Right ventricle myocardium inferior (tissue), 1 donor: ENCODE measurements at places on chromosomes 3 and 15. TPM values are rescaled to one million over a fixed set of nuclear protein-coding genes. Genes with fewer than 3 reads are reported as not detected.

DNA sequence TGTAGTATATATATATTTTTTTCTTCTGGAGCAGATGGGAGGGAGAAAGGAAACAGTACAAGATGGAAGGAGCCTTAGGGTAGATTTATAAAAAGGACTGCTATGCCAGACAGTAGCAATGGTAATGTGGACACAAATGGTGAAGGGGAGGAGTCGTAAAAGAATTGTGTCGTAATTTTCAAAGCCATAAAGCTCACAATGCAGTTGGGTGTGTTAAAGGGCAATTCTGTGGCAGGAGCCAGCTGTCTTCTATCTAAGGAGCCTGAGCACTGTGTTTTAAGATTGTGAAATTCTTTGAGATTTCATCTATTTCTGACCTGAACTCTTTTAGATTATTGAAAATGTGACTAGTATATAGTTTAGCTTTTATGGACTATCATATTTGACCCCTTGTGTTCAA, 58.9 kb downstream of the CNOT10 start:
- DNase-seq: no peak

DNA sequence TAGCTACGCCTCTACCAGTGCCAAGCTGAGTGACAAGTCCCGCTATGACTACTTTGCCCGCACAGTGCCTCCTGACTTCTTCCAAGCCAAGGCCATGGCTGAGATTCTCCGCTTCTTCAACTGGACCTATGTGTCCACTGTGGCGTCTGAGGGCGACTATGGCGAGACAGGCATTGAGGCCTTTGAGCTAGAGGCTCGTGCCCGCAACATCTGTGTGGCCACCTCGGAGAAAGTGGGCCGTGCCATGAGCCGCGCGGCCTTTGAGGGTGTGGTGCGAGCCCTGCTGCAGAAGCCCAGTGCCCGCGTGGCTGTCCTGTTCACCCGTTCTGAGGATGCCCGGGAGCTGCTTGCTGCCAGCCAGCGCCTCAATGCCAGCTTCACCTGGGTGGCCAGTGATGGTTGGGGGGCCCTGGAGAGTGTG, 5.7 kb downstream of the GRM2 start:
- no peak for DNase-seq

Gene RBMS3
- 32.7 TPM for total RNA-seq

- no peak for DNase-seq
Measured at GRCh38 chr3:190258634-190259033, 63.6 kb downstream of the CLDN1 start.

GRCh38 chr3:106058475-106058874, 189.7 kb upstream of the CBLB start:
- no peak for DNase-seq

- DNase-seq: no peak
Measured at GRCh38 chr15:36601497-36601932, 22.1 kb downstream of the CDIN1 start.

GRCh38 chr3:56775838-56776555, 25.8 kb downstream of the ARHGEF3 start:
- no peak for DNase-seq

Gene PSTPIP1
- 4.5 TPM for total RNA-seq

Gene ZNF717
- 7.5 TPM for total RNA-seq

Gene BNC1
- total RNA-seq: 0.19 TPM

- DNase-seq: no peak
Measured at GRCh38 chr3:104521606-104522336, 844.9 kb upstream of the ALCAM start.

- no peak for DNase-seq
Measured at GRCh38 chr3:164352991-164353390, 725.3 kb downstream of the SI start.

Gene GOLGA8T
- 0.65 TPM for total RNA-seq

Gene EFCC1
- 2.3 TPM for total RNA-seq

- DNase-seq: no peak
Measured at GRCh38 chr15:65903296-65904073, 34.2 kb downstream of the RAB11A start.

Gene CCR2
- 0.89 TPM for total RNA-seq

DNA sequence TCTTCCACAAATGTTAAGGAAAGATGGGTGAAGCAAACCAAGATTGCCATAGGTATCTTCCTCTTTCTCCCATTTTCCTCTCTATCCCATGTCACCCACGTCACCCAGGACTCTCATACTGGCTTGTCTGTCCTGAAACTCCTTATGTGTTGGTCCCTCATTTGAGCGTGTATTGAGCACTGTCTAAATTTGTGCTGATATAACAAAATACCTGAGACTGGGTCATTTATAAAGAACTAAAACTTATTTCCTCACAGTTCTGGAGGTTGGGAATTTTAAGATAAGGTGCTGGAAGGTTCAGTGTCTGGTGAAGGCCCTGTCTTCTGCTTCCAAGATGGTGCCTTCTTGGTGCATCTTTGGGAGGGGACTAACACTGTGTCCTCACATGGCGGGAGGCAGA, 186.9 kb upstream of the SLC24A5 start:
- no peak for DNase-seq

DNA sequence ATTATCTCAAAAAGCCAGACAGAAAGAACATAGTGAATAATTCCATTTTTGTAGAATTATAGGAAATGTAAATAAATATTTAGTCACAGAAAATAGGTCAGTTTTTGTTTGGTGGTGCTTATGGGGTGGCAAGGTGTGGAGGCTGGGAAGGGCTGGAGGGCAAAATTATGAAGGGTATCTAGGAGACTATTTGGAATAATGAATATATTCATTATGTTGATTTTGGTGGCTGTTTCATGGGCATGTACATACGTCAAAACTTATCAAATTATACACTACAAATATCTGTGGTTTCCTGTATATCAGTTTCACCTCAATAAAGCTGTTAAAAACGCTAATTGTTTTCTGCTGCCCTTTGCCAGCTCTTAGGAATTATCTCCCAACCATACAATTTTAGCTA, 298.7 kb upstream of the GOLIM4 start:
- no peak for DNase-seq

GRCh38 chr3:126960604-126960995, 22.3 kb upstream of the PLXNA1 start:
- peak; percentile 74 for DNase-seq

DNA sequence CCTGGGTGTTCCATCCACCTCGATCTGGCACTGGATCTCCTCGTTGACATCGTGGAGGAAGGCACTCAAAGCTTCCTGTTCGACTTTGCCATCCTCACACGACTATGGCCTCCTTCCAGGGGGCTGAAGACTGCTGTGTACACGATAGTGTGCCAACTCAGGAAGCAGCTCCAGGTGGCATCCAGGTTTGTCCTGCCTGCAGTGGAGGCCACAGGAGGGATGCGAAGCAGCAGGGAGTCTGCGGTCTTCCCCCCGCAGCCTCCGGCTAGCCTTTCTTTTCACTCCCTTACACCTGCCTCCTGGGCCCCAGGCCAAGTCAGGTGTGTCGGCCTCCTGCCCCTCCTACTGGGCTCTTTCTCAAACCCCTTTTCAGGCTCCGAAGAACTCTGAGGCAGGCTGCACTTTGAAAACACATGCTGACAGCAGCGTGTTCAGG, 32.2 kb downstream of the SYNM start:
- DNase-seq: no peak

- no peak for DNase-seq
Measured at GRCh38 chr3:49030321-49030720, 1.1 kb upstream of the IMPDH2 start.

- DNase-seq: no peak
Measured at GRCh38 chr3:33699275-33699674, 18.8 kb downstream of the CLASP2 start.

DNA sequence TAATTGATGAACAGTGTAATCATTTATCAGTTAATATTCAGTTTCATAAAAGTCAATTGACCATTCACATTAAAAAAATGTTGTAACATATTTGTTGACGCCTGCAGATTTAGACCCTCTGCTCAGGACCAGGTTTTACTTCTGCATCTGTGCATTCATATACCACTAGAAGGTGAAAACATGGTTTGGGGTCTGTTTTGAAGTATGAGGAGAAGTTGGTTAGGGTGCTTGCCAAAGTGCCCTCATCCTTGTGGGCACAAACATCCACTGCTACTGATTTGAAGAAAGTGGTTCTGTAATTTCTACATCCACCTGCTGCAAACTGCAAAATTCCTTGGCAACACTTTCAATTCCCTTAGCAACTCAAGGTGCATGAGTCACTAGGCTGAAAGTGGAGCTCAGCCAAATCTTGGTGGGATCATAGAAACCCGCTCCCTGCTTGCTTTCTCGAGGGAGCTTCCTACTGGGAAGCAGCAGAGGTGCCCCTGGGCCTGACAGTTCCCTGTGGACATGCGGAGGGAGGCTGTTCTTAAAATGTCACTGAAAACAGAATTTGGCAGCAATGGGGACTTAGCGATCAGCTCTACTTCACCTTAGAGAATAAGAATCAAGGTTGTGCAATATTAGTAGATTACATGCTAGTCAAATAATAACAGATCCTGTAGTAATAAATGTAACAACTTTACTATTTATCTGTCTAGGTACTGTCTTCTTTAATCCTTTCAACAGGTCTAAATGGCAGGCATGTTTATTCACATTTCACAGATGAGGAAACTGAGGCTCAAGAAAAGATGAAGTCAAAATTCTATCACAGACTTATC, 301.0 kb upstream of the TBL1XR1 start:
- DNase-seq: no peak

Gene EXD1
- not detected for total RNA-seq

DNA sequence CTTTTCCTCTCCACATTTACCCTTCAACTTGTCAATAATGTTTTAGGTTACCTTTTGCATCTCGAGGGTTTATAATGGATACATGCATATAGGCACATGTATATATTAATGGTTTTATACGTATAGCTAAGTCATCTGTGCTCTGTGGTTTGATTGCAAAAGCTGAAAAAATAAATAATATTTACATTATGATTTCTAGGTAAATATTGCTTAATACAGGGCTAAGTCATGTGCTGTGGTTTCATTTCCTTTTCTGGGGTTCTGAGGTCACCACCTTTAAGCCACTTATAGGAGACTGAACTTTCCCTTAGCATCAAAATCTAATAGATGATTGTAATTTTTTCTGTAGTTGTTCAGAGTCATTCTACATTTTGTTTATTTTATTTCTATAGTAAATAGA, 33.1 kb downstream of the LPP start:
- no peak for DNase-seq

GRCh38 chr3:107562969-107563529, 40.3 kb downstream of the BBX start:
- DNase-seq: no peak

Gene GOLGA6L24
- total RNA-seq: not detected

DNA sequence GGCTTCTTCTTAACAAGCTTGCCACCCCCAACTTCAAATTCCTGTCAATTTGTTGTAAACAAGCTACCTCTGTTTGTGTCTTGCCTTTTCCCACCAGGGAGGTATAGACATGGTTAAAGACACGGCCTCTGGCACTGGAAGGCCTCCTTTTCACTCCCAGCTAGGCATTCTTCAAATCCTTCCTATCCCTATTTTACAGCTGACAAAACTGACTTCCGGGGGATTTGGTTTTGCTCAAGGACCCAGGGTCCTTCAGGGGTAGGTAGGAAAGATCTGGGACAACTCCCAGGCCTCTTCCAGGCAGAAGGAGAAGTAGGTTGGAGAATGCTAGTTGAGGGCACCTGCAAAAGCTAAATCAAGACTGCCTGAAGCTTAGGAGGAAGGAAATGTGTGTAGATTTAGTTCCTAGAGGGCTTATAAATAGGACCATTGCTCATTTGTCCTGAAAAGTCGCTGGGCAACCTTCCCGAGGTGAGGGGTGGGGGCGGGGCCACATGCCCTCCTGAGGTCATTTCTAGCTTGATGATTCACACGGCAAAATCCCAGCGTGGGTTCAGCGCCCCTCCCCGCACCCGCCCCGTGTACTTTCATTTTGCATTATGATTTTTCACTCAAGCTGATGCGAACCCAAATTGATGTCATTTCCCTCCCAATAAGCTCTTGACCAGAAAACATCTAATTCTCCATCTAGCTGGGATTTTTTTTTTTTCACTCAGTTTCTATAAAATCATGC, 365.5 kb downstream of the SHQ1 start:
- DNase-seq: no peak

Gene PPARG
- 25.7 TPM for total RNA-seq

Gene GASK1A
- 0.92 TPM for total RNA-seq

Gene UROC1
- total RNA-seq: not detected

Gene LRRC15
- 0.14 TPM for total RNA-seq

Gene ECE2
- not detected for total RNA-seq

GRCh38 chr3:166177130-166177529, 339.9 kb upstream of the BCHE start:
- no peak for DNase-seq

- DNase-seq: no peak
Measured at GRCh38 chr3:141851411-141851810, 25.0 kb upstream of the ATP1B3 start.

GRCh38 chr3:118511402-118511801, 523.2 kb downstream of the IGSF11 start:
- DNase-seq: no peak

- DNase-seq: no peak
Measured at GRCh38 chr15:70149667-70150404, 52.1 kb upstream of the TLE3 start.

- no peak for DNase-seq
Measured at GRCh38 chr3:4904811-4905695, 74.2 kb upstream of the BHLHE40 start.

DNA sequence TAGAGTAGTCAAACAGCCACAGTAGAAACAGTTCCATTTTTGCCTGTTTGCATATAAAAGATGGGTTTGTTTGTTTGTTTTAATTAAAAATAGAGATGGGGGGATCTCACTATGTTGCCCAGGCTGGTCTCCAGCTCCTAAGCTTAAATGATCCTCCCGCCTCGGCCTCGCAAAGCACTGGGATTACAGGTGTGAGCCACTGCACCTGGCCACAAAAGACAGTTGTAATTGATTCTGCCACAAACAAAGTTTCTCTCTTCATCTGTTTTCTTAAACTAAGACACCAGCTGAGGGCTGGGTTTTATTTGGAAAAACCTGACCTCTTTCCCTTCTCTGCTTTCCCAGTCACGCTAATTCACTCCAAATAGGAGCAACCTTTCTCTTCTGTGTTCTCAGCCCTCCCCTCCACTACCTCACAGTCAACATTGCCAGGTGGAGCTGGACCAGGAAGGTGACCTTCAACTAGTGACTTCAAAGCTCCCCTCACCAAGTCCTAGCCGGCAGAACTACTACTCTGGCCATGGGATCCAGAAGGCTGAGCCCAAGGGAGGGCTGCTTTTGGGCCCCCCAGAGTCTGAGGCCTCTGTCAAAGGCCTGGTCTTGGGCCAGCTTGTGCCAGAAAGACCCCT, 1.5 kb upstream of the IDH2 start:
- no peak for DNase-seq

DNA sequence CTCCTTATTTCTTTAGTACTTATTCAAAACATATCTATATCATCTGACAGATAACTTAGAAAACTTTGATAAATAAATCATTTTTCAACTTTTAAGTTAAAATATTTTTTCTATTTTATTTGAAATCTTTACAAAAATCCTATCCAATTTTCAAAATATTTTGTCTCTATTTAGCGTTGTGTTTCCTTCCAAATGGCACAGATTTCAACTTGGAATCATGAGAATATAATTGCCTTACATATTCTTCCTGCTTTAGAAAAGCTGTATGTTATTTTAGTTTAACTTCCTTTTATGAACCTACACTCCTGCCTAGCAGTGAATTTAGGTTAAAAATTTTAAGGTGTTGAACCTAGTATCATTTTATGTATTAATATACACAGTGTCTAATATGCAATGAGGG, 38.2 kb downstream of the BCHE start:
- no peak for DNase-seq

Gene RHOV
- not detected for total RNA-seq

- peak; percentile 66 for DNase-seq
Measured at GRCh38 chr3:194142156-194142910, 6.4 kb downstream of the HES1 start.
